Activated B cell treated with CpG ODN at 0.5 μM for 24 hours (primary cell): ENCODE measurements at places on chromosomes 2 and 18. TPM values are rescaled to one million over a fixed set of nuclear protein-coding genes. Genes with fewer than 3 reads are reported as not detected.

GRCh38 chr18:62963507-62963906, 248.2 kb downstream of the PHLPP1 start:
- no peak overlapping the region for H3K4me3 ChIP-seq
- no peak overlapping the region for H3K27ac ChIP-seq
- H3K36me3 ChIP-seq: peaks cover 26% of the 10 kb centered on the region

Gene TMEM18
- 30.8 and 34.6 TPM in 2 replicates for total RNA-seq

GRCh38 chr2:224882291-224883171, 159.7 kb downstream of the DOCK10 start:
- H3K27ac ChIP-seq: peak overlapping the region; percentile 55
- peaks cover 85% of the 10 kb centered on the region for H3K36me3 ChIP-seq
- no peaks in the 10 kb centered on the region for H3K27me3 ChIP-seq
- DNase-seq: no peak
- peak overlapping the region; percentile 13 for H3K4me3 ChIP-seq
- H3K4me1 ChIP-seq: peaks cover 32% of the 10 kb centered on the region

DNA sequence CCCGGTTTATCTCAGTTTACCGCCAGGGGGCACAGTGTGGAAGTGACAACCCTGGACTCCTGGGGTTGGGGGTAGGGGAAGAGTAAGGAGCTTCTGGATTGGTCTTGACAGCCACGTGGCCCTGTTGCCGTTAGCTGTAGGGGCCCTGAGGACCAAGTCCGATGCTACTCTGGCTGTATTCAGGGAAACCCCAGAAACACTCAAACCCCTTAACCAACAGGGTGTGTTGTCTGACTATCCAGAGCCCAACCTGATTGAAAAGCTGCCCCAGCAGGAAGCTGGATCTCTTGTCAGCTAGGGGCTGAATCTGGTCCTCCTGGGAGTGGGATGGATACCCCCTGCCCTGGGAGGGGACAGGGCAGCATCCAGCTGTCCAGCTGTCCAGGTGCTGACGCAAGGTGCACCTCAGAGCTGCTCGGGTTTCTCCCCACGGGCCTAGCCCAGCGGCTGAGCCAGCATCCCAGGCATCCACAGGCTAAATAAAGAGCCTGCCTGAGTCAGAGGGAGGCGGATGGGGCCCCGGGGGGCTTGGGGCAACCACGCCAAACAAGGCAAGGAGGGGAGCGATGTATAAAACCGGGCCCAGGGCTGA, 3.1 kb upstream of the GMPPA start:
- no peak for DNase-seq
- H3K4me3 ChIP-seq: no peak overlapping the region
- peaks cover 4% of the 10 kb centered on the region for H3K36me3 ChIP-seq
- no peak overlapping the region for H3K27ac ChIP-seq
- H3K27me3 ChIP-seq: peaks cover 44% of the 10 kb centered on the region

Gene FEV
- not detected in 2 replicates for total RNA-seq

DNA sequence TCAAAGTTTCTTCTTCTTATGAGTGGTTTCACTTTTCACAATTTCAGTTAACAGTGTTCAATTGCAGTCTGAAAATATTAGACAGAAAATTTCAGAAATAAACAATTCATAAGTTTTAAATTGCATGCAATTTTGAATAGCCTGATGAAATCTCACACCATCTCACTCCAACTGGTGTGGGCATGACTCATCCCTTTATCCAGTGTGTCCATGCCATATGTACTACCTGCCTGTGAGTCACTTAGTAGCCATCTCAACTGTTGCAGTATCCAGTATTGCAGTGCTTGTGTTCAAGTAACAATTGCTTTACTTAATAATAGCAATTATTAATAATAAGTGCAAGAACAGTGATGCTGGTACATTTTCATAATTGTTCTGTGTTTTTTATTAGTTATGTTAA, 1202.5 kb downstream of the DSC3 start:
- H3K36me3 ChIP-seq: no peaks in the 10 kb centered on the region
- no peak overlapping the region for H3K4me3 ChIP-seq
- no peak overlapping the region for H3K27ac ChIP-seq
- DNase-seq: no peak
- H3K27me3 ChIP-seq: no peaks in the 10 kb centered on the region
- no peaks in the 10 kb centered on the region for H3K4me1 ChIP-seq

GRCh38 chr2:170578606-170579005, 136.5 kb upstream of the SP5 start:
- peaks cover 3% of the 10 kb centered on the region for H3K27me3 ChIP-seq
- H3K4me1 ChIP-seq: no peaks in the 10 kb centered on the region

GRCh38 chr2:118167026-118167425, 78.8 kb downstream of the INSIG2 start:
- no peak overlapping the region for H3K4me3 ChIP-seq
- H3K4me1 ChIP-seq: peaks cover 6% of the 10 kb centered on the region
- peaks cover 20% of the 10 kb centered on the region for H3K27me3 ChIP-seq
- H3K27ac ChIP-seq: no peak overlapping the region
- no peaks in the 10 kb centered on the region for H3K36me3 ChIP-seq
- no peak for DNase-seq

- H3K27ac ChIP-seq: no peak overlapping the region
- DNase-seq: no peak
- H3K4me3 ChIP-seq: no peak overlapping the region
- no peaks in the 10 kb centered on the region for H3K36me3 ChIP-seq
These were observed 88.0 kb downstream of the LTBP1 start for GRCh38 chr2:33034784-33035183.

DNA sequence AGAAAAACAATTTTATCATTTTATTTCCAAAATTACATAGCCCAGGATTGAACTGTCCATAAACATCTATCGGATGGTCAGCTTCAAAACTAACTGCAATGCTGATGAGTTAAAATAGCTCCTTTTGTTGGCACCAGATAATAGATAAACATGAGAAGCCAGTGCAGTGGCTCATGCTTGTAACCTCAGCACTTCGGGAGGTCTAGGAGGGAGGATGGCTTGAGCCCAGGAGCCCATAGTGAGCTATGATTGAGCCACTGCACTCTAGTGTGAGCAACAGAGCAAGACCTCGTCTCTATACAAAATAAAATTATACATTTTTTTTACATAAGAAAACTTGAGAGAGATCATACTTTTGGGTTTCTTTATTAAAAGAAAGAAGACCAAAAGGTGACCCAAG, 34.6 kb upstream of the IMPA2 start:
- peaks cover 13% of the 10 kb centered on the region for H3K4me1 ChIP-seq
- no peaks in the 10 kb centered on the region for H3K36me3 ChIP-seq
- H3K27ac ChIP-seq: no peak overlapping the region
- H3K27me3 ChIP-seq: no peaks in the 10 kb centered on the region

DNA sequence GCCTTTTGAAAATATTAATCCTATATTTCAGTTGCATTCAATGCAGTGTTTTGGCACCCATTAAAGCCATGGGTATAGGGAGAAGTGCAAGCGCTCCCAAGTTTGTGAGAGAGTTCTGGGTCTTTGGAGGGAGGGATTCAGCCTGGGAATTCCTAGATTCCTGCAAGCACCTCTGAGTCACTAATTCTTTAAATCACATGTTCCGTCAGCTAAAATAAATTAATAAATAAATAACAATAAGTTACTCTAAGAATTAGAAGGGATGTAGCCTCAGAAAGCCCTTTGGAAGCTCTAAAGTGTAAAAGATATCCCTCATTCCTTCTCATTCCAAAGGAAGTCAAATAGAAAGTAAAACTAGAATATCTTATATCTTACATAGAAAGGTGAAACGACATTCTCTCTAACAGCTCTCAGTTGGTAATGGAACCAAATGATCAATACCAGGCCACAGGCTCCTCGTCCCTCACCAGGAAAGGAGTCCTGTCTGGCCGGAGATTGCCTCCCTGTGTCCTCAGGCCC, 222.4 kb upstream of the RBBP8 start:
- H3K27me3 ChIP-seq: no peaks in the 10 kb centered on the region
- no peak overlapping the region for H3K27ac ChIP-seq
- H3K4me1 ChIP-seq: no peaks in the 10 kb centered on the region
- no peak for DNase-seq

Gene VWA3B
- not detected in 2 replicates for total RNA-seq

DNA sequence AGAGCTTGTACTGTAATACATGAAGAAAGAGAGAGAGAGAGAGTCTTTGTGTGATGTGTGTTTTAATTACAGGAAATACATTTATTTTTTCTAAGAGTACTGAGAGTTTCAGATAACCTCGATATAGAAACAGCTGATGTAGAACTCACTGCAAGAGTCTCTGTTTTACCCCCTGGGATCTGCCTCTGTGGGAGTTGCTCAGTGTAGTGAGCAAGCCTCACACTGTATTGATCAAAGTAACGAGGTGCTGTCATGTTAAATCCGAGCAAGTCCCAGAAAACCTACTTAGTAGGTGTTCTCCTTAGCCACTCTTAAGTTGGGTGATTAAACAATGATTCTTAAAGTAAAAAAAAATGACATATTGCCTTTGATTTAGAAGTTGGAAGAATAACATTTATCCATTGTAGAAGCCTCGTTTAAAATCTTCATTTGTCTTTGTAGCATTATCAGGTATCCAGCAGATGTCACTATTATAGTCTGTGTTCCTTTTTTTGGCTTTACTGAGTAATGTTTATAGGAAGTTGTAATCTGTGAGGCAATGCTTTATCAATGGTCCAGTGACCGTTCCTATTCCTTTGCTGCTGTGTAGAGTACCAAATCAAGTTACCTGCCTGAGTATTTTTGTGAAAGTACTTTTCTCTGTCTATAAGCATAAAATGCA, 219.0 kb downstream of the MYO3B start:
- H3K4me1 ChIP-seq: no peaks in the 10 kb centered on the region
- H3K36me3 ChIP-seq: no peaks in the 10 kb centered on the region
- no peak for DNase-seq
- peaks cover 9% of the 10 kb centered on the region for H3K27me3 ChIP-seq

- H3K4me3 ChIP-seq: no peak overlapping the region
- DNase-seq: no peak
- no peaks in the 10 kb centered on the region for H3K36me3 ChIP-seq
- no peak overlapping the region for H3K27ac ChIP-seq
These were observed 244.0 kb upstream of the GCFC2 start for GRCh38 chr2:75954761-75955160.

- H3K4me3 ChIP-seq: peak overlapping the region; percentile 92
- no peak for DNase-seq
- peak overlapping the region; percentile 98 for H3K27ac ChIP-seq
- H3K27me3 ChIP-seq: no peaks in the 10 kb centered on the region
- peaks cover 66% of the 10 kb centered on the region for H3K36me3 ChIP-seq
- H3K4me1 ChIP-seq: peaks cover 86% of the 10 kb centered on the region
These were observed 4.6 kb downstream of the SP140 start for GRCh38 chr2:230230087-230230486.

DNA sequence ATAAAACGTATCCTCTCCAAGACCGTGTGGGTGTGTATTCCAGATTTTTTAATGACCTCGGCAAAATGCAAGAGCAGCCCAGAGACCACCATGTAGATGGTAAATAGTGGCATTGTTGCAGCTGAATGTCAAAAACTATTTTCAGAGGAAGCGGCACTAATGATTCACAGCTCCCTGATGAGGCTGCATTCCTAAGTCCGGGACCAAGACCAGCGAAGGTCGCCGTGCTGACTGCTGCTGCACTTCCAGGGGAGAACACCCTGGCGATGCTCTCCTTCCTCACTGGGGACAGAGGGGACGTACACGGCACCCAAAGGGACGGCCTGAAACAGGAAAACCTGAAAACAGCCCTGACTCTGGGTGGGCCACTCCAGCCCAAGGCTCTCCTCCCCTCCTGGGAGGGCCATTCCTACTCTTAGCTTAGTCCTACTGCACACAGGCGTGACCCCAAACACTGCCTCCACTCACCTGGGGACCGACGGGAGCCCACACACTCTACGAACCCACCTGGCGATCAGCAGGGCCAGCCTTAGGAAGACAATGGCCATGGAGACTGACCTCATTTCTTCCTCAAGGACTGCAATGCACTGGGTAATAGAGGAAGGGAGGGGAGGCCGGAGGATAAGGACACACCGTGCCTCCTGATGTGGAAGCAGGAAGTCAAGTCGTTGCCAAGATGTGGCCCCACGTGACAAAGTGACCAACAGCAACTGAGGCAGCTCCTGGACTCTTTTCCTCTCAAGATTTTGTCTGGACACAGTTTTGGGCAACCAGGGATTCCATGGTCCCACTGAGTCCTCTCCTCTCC, 82.8 kb downstream of the ZNF516 start:
- no peaks in the 10 kb centered on the region for H3K27me3 ChIP-seq
- peaks cover 10% of the 10 kb centered on the region for H3K36me3 ChIP-seq
- no peak for DNase-seq

Gene GAREM2
- total RNA-seq: 2.2 and 3.1 TPM in 2 replicates

Gene GPR155
- 2.8 TPM in 2 replicates for total RNA-seq

DNA sequence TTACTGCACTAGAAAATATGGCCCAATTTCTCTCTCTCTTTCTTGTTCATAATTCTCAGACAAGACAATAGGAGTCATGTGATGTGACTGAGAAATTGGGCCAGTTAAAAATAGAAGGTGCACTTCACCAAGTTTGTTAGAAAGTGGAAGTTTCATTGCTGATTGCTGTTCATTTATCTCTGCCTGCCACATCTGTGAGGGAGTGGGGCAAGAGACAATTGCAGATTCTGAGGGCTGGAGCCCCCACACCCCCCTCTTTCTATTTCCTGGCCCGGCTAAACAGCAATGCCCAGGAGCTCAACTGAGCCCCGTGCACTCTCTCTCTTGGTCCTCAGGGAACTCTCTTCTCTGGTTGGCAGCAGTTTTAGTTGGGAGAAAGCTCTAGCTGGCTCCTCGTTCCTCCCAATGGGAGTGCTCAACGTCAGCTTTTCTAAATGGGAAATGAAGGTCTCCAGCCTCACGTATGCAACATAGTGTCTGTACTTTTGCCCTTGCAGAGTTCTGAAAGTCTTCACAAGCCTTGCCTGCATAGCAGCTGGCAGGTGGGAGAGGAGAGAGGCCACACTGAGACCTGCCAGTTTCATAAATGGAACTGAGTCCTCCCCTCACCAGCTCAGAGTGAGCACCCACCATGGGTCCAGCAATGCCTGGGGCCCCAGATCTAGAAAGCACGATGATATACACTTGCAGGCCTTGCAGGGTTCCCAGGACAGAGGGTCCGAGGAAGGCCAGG, 115.7 kb downstream of the MYCN start:
- H3K27me3 ChIP-seq: peaks cover 2% of the 10 kb centered on the region
- H3K4me3 ChIP-seq: no peak overlapping the region
- no peak for DNase-seq
- H3K27ac ChIP-seq: no peak overlapping the region

DNA sequence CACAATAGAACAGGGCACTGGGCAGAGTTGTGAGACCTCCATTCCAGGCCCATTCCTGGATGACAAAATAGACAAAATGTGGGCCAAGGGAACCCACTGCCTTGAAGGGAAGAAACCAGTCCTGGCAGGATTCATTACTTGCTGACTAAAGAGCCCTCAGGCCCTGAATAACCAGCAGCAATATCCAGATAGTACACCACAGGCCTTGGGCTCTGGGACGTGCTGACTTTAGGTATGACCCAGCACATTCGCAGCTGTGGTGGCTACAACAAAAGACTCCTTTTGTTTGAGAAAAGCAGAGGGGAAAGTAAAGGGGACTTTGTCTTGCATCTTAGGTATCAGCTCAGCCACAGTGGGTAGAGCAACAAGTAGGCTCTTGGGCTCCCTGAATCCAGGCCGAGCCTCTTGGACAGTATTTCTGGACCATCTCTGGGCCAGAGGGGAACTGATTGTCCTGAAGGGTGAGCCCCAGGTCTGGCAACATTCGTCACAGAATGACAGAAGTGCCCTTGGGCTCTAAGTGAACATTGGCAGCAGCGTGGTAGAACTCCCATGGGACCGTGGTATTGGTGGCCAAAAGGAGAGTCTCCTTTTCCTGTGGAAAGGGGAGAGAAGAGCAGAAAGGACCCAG, 89.9 kb upstream of the CD226 start:
- H3K27me3 ChIP-seq: no peaks in the 10 kb centered on the region
- no peak overlapping the region for H3K4me3 ChIP-seq
- no peak for DNase-seq
